ENCODE measurements at places on chromosomes 12 and 14. TPM values are rescaled to one million over a fixed set of nuclear protein-coding genes. Genes with fewer than 3 reads are reported as not detected.

DNA sequence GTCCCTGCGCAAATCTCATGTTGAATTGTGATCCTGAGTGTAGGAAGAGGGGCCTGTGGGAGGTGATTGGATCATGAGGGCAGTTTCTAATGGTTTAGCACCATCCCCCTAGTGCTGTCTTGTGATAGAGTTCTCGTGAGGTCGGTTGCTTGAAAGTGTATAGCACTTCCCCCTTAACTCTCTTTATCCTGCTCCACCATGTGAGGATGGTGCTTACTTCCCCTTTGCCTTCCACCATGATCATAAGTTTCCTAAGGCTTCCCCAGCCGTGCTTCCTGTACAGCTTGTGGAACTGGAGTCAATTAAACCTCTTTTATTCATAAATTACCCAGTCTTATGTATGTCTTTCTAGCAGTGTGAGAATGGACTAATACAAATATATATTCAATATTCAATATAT is 303.7 kb upstream of the SEL1L start:
- DNase-seq: no peak

GRCh38 chr14:71497645-71498086 is 434.6 kb upstream of the RGS6 start:
- DNase-seq: no peak

DNA sequence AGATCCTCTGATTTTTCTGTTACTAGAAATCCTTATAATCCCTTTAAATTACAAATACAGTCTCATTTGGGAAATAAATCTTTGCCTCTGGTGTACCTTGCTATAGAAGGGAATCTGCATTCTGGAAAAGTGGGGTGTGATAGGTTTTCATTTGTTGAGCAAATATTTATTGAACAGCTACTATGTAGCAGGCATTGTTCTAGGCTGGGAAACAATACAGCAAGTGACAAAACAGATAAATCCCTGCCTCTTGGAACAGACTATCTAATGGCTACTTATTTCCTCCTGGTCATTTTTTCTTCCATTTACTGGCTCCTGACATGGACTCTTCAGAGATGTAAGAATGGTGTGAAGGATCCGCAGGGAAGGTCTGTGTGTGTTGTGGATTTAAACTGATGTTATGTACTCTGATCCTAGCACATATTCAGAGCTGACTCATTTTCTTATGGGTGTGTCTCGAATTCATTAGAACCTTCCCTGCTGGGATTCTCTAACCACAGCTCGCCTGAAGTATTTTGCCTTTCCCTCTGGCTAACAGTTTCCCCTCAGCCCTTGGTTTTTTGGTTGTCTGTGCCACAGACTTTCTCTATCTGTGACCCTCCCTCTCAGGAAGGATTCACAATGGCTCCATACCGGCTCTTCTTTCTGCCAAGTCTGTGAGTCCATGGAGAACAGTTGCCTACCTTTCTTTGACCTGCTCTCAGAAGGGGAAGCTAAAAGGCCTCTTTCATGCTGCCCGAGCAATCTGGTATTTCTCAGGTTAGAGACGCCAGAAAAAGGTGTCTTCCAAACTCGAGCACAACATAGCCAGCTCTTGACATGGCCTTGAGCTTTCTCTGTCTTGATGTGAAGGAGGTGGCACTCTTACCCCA is 53.7 kb downstream of the TMTC2 start:
- DNase-seq: no peak

DNA sequence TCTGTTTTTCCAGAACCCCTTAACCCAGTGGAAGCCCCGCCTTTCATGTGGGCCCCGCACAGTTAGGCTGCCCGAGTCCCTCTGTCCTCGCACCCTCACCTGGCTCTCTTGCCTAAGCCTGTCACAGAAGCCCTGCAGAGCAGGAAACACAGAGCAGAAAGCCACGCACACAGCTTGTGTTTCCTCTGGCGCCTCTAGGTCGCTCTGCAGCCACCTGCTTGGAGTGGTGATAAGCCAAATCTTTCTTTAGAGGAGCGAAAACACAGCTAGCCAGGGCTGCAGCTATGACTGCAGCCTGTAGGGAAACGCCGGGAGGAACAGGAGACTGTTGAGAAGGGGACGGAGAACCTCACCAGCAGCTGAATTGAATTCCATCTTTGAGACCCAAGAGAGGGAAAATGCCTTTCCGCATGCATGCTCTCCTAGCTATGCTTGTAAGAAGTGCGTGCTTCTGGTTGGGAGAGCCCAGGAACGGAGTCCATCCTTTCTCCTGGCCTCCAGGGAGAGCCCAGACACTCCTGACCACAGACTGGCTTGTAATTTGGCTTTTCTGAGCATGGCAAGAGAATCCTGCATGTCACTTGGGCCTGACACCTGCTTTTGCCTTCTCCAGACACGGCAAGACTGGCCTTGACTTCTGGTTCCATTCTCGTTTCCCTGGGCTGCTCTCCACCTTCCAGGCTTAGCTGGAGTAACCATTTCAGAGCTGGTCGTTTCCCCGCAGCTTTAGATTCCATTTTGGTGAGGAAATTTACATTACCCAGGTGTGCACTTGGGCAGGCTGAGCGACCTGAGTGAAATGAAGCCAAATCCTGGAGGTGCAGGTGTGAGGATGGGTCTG is 301.6 kb downstream of the CACNA1C start:
- DNase-seq: no peak

DNA sequence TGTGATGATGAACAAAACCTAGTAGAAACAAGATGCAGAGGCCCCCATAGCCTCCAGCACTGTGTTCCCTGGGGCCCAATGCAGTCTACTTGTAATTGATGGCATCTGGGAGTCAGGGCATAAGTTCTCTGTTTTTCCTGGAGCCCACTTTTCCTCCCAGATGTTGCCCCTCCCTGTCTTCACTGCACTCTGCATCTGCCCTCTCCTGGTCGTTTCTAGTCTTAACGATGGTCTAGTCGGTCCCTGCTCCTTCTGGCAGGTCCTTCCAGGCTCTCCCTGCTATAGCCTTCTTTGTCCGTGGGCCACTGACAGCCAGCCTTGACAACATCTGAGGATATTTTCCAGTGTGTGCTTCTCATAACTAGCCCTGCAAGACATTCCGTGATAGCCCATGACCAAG is 208.3 kb downstream of the GXYLT1 start:
- no peak for DNase-seq

DNA sequence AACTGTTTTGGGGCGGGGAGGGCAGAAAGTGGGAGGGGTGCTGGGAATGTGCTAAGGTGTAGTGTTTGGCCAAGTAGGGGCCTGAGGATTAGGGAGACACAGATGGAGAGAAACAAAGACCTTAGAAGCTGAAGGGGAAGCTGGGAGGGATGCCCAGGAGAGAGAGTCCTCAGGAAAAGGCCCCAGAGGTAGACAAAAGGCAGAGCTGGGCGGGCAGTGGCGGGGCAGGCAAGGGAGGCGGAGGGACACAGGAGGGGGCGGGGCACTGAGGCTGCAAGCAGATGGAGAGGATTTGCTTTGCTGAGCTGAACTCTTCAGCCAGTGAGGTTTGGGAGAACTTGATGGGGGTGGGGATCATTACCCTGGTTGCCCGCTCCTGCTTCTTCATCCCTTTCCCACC is 2.8 kb downstream of the PTMS start:
- no peak for DNase-seq

- DNase-seq: no peak
Observed at GRCh38 chr12:46830731-46831334, 5.0 kb upstream of the SLC38A4 start.

GRCh38 chr12:81863406-81863805 is 104.3 kb upstream of the PPFIA2 start:
- DNase-seq: no peak

- no peak for DNase-seq
Observed at GRCh38 chr12:3170423-3171194, 93.4 kb downstream of the TSPAN9 start.

- no peak for DNase-seq
Observed at GRCh38 chr14:93011141-93011529, 88.2 kb downstream of the CHGA start.

DNA sequence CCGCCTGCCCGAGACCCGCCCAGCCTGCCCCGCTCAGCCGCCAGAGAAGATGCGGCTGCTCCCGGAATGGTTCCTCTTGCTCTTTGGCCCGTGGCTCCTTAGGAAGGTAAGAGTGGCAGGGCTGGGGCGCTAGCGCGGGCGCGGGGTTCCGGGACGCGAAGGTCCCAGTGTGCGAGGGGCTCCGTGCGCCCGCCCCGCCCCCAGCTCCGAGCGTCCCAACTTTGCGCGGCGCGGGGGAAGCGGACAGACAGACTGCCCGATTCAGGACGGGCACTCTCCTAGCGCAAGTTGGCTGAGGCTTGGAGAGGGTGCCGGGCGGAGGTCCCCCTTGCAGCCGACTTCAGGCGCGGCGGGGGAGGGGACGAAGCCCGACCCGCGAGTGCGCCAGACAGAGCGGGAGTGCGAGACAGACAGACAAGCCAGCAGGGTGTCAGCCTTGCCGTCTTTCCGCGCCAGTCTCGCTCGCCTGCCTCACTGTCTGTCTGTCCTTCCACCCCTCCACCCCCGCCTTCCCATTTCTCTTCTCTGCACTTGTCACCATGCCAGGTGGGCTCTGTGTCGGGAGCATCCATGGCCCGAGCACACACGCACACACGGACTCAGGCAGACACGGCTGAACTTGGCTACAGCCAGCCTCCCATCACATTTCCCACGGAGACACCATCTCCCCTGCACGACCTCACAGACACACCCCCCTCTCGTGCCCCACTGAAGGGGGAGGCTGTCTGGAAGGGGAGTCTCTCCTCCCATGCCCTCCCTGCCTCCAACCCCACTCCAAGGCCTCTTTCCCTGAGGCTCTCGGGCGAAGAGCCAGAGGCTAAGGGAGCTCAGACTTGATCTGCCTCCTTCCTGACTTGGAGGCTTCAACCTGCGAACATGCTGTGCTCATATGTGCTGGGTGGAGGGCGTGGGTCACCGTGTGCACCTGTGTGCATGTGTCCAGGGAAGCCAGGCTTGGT is 606 bp downstream of the NXPH4 start:
- DNase-seq: no peak

- DNase-seq: no peak
Observed at GRCh38 chr12:107011519-107011918, 24.6 kb upstream of the MTERF2 start.

DNA sequence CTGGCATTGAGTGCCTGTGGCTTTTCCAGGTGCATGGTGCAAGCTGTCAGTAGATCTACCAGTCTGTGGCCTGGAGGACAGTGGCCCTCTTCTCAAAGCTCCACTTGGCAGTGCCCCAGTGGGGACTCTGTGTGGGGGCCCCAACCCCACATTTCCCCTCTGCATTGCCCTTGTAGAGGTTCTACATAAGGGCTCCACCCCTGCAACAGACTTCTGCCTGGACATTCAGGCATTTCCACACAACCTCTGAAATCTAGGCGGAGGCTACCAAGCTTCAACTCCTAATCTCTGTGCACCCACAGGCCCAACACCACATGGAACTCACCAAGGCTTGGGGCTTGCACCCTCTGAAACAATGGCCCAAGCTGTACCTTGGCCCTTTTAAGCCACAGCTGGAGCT is 102.7 kb upstream of the PLEKHG7 start:
- DNase-seq: no peak

DNA sequence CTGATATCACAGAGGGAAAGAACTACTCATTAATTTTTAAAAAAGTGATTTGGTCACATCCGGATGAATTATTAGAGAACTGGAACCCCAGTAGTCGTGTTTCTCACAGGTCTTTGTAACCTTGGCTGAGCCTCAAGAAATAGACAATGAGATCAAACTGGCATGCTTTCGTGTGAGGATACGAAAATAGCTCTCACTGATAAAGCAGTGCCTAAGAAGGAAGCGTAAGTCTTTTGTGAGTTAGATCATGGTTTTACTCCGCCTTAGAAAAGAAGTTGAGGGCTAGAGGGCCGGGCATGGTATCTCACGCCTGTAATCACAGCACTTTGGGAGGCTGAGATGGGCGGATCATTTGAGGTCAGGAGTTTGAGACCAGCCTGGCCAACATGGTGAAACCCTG is 33.8 kb upstream of the GALNT16 start:
- peak; percentile 65 for DNase-seq

GRCh38 chr12:116106870-116107269 is 170.6 kb downstream of the MED13L start:
- no peak for DNase-seq

DNA sequence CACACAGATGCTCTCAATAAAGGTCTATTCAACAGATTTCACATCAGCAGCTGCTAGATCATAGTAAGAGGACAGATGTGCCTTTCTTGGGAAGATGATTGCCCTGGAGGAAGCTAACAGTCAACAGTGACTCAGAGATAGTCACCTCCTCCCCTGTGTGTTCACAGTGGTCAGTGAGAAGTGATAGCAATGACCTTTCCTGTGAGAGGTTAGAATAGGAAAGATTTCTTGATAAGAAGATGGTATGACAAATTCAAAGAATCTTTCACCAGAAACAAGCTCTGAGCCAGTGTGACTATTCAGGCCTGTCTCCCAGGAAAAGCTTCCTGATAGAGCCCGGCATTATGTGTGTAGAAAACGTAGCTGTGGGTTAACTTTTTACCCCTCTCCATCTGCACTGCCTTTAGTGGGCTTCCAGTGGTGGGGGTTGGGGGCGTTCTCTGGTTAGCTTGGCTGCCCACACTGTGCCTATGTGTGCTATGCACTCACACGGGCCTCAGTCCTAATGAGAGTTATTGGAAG is 66.4 kb upstream of the ARHGAP5 start:
- DNase-seq: no peak

GRCh38 chr12:53198486-53199110 is 8.5 kb downstream of the ITGB7 start:
- DNase-seq: no peak

GRCh38 chr12:124013073-124013472 is 40.1 kb downstream of the ZNF664 start:
- no peak for DNase-seq

DNA sequence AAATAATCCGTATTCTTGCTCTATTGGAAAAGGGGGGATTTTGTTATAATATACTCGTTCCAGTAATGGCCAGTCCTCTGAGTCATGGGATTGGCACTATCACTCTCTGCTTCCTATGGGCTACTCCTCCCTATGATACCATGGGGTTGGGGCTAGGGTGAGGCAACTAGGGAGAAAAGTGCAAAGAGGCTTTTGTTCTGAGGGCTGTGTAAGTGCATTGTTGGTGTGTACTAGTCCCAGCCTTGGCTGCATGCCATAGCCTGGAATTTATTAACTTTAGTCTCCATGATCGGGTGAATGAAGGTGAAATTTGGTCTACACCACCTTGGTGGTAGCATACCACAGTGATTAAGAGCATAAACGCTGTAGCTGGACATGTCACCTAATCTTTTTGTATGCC is 247.6 kb downstream of the RPAP3 start:
- DNase-seq: no peak

- no peak for DNase-seq
Observed at GRCh38 chr14:55730592-55731310, 150.7 kb downstream of the KTN1 start.

GRCh38 chr12:56487448-56488040 is 417 bp downstream of the GLS2 start:
- DNase-seq: no peak

Gene PRKD1
- total RNA-seq: 7.2 TPM

Gene PIWIL1
- not detected for total RNA-seq

Gene SLC2A14
- total RNA-seq: not detected

Gene ASPG
- not detected for total RNA-seq

Gene FZD10
- total RNA-seq: not detected

Gene TMEM119
- total RNA-seq: not detected

Gene SSTR1
- 0.63 TPM for total RNA-seq

Gene BRF1
- 63.4 TPM for total RNA-seq

Gene NEDD8
- 226 TPM for total RNA-seq

Gene ANAPC7
- 41.5 TPM for total RNA-seq

Gene PMCH
- not detected for total RNA-seq

Gene KLRG1
- 0.97 TPM for total RNA-seq

Gene C14orf39
- total RNA-seq: 0.24 TPM

Gene BDKRB2
- total RNA-seq: 4.1 TPM

Gene PTPN21
- 11.1 TPM for total RNA-seq

All from glomerular endothelial cell (primary cell).